A549 treated with AZD2906 at 1 μM for 4 hours (cell line): ENCODE measurements at places on chromosomes 5 and 9. TPM values are rescaled to one million over a fixed set of nuclear protein-coding genes. Genes with fewer than 3 reads are reported as not detected.

Gene OR1Q1
- 0.07 TPM in 1 of 5 replicates, not detected in the others for total RNA-seq

Gene SGCD
- 3.2 to 5.4 TPM (median 4.1 TPM) in 5 replicates for total RNA-seq

Gene NR3C1
- total RNA-seq = 22.1 to 30.9 TPM (median 24.7 TPM) in 5 replicates

Gene SPEF2
- total RNA-seq = 1.5 to 2.4 TPM (median 1.7 TPM) in 5 replicates

Gene FCN1
- total RNA-seq = not detected in 5 replicates

Gene NR5A1
- total RNA-seq = 0.07 to 0.20 TPM (median 0.17 TPM) in 5 replicates

Gene CTNND2
- 0.04 to 0.18 TPM in 2 of 5 replicates, not detected in the others for total RNA-seq

Gene ANAPC2
- total RNA-seq = 21.8 to 36.5 TPM (median 33.4 TPM) in 5 replicates

Gene SPATA31A3
- not detected in 5 replicates for total RNA-seq

Gene FAM153A
- total RNA-seq = not detected in 5 replicates

Gene MYMK
- not detected in 5 replicates for total RNA-seq

Gene HINT2
- 69.1 to 112 TPM (median 101 TPM) in 5 replicates for total RNA-seq

Gene OR4F3
- not detected in 5 replicates for total RNA-seq

Gene PCDHB5
- total RNA-seq = 1.3 to 1.7 TPM (median 1.4 TPM) in 5 replicates
